ENCODE measurements at places on chromosomes 6 and 20.

GRCh38 chr20:952196-952795 is 36.2 kb upstream of the ANGPT4 start:
- no peak for DNase-seq

DNA sequence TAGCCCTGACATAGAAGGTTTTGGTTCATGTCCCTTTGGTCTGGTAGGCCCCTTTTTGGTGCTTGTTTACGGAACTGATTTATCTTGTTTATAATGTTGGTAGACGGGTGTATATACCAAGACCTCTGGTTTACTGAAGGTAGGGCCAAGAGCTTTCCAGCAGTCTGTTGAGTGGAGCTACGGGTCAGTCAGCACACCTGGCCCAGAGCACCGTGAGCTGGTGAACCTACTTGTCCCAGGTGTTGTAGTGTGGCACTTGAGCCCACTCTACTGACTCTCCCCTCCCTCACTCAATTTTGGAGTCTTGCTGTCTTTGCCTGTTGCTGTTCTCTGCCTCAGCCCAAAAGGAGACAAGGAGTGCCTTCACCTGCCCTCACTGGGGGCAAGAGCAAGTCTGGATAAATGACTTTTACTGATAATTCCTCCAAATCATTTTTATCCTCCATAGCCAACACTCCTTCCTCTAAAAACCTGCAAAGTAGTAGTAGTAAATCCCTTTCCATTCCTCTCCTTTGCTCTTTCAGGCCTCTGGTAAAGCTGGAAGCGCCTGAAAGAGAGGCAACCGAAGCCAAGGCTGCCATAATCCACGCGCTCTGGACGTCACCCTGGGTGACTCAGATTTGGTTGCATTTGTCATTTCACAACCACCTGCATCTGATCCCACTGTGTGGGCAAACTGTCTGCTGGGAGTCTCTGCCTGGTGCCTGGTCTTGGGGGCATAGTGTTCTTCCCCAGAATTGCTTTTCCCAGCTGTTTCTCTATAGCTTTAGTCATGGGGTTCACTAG is 22.2 kb downstream of the RREB1 start:
- no peak for DNase-seq

GRCh38 chr6:134593442-134593841 is 275.5 kb upstream of the SGK1 start:
- DNase-seq: no peak

DNA sequence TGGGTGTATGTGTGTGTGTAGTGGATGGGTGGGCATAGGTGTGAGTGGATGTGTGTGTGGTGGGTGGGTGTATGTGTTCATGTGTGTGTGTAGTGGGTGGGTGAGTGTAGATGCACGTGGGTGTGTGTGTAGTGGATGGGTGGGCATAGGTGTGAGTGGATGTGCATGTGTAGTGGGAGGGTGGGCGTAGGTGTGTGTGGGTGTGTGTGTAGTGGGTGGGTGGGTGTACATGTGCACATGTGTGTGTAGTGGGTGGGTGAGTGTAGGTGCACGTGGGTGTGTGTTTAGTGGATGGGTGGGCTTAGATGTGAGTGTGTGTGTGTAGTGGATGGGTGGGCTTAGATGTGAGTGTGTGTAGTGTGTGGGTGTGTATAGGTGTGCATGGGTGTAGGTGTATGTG is 104.4 kb downstream of the MYLK4 start:
- DNase-seq: no peak

- no peak for DNase-seq
These were observed 377.0 kb downstream of the CDH4 start for GRCh38 chr20:61628901-61629601.

DNA sequence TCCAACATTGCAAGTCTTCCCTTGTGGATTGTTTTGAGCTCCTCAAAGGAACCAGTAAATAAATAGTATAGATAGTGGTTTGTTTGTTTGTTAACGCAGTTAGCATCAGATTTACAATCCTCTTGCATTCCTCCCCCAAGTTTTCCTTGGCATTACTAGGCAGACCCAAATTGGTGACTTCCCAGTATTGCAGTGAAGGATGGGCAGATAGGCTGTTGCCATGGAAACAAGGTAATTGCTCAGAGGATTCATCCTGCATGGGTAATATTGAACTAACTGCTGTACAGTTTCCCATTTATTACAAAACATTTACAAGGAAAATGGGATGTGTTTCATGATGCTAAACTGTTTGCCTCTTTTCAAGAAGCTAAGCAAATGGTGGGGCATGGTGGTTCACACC is 477.2 kb downstream of the EPM2A start:
- no peak for DNase-seq

- DNase-seq: no peak
These were observed 15.9 kb downstream of the PNPLA1 start for GRCh38 chr6:36285797-36286196.

GRCh38 chr6:17712576-17712975 is 5.9 kb upstream of the NUP153 start:
- DNase-seq: no peak
